ENCODE measurements at places on chromosomes 5 and 9.

DNA sequence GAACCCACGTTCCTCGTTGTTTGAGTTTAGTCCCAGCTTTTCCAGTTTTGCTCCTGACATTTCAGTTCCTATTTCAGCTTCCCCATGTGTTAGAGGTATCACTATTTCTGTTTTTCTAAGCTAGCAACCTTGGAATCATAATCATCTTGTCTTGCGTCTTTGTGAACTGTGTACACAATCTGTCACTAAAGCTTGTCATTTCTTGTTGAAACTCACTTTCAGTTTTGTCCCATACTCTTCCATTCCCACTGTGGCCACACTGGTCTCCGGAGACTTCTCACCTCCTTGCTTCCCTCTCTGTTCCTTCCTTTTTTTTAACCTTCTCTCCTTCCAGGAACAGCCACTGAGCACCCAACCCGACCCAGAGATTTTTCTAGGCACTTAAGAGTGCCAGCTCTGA lies 36.9 kb downstream of the TGFBR1 start:
- no peak for DNase-seq

GRCh38 chr9:136754626-136755301 lies 3.3 kb downstream of the LCN8 start:
- no peak for DNase-seq

DNA sequence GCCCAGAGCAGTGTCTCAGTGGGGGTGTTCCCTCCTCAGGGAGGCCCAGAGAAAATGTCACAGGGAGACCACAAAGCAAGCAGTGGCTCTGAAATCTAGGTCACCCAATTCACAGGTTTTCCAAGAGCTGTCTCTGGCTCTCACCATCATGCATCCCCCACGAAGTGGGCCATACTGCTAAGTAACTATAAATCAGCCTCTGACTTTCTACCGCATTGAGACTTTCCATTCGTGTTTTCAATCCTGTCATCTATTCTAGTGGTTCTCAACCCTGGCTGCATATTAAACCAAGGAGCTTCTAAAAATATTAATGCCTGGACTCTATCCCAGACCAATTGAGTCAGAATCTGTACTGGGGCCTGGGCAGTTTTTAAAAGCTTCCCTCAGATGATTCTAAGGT lies 2.0 kb upstream of the C1QTNF3 start:
- DNase-seq, result no peak

DNA sequence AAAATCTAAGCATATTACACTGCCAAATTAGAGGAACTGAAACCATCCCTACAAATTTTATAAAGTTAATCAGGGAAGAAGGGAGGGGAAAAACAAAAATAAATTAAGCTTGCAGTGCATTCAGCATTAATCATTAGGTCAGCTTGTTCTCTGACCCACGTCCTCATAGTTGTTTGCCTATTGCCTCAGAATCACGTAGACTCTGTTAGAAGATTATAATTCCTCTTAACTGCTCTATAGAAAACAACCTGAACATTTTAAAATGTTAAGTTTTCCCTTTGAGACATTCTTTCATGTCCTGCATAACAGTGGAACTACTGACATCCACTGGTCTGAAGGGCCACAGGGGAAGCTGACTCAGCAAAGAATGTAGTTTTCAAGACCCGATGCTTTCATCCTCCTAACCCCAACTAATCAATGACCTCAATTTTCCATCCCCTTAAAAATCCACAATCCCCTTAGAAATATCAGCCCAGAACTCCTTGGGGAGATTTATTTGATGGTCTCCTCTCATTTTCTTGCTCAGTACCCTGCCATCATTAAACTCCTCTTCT lies 112.4 kb downstream of the FBXO4 start:
- no peak for DNase-seq

GRCh38 chr5:58849921-58850667 lies 267.2 kb downstream of the RAB3C start:
- peak; percentile 23 for DNase-seq

DNA sequence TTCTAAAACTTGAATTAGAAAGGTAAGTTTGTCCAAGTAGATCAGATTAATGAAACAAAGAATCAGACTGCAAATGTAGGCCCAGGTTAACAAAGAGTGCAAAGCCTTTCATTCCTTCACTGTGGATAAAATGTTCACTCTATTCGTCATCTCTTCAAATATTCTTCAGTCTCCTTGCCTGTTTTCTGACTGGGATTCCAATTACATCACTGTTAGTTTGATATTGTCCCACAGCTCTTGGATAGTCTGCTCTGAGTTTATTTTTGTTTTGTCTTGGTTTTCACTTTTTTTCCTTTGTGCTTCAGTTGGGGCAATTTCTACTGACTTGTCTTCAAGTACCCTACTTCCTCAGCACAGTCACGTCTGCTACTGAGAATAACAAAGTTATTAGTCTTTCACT lies 38.5 kb upstream of the GZMA start:
- no peak for DNase-seq

GRCh38 chr5:167071981-167072610 lies 1219.3 kb upstream of the WWC1 start:
- DNase-seq, result no peak
